ENCODE measurements at places on chromosomes 1 and 21.
A peak's percentile ranks its signal among the peaks of the same experiment; 100 is the strongest.

DNA sequence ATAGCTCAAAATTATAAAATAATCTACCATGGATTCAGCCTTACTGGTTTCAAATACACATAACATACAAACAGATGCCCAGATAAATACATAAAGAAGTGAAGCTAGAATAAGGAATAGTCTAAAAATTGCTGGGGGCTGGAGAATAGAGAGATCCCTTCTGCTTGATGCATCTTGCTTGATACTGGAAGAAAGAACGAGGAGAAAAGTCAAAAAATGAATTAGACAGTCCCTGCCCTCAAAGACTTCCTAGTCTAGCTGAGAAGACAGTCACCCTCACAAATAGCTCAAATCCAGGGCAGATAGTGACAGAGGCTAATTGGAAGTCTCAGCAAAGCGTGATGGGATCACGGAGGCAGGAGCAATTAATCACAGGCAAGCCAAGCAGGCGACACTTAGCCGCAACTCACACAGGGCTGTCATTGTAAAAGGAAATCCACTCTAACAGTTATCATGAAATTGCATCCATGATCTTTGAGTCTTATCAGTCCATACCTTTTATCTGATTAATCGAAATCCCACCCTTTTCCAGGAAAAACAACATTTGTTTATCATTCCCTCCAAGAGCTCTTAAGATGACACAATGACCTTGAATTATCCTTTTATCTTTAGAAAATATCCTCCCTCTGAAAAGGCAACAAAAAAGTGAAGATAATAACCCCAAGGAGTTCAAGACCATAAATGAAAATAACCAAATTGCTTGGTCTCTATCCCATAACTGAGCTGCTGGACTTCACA lies 59.7 kb upstream of the TIAM1 start:
- DNase-seq, result no peak

DNA sequence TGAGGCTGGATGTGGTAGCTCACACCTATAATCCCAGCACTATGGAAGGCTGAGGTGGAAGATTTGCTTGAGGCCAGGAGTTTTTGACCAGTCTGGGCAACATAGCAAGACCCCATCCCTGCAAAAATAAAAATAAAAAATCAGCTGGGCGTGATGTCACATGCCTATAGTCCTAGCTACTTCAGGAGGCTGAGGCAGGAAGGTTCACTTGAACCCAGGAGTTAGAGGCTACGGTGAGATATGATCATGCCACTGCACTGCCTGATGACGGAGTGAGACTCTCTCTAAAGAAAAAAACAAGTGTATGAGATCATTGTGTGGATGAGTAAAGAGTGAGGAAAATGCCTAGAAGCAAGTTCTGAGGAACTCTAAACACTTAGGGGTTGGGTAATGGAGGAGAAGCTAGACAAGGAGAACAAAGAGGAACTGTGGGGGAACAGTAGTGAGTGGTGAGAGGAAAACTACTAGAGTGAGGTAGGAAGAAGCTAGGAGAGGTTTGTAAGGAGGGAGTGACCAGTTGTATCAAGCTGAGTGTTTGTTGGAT lies 17.0 kb downstream of the CLIC4 start:
- no peak for DNase-seq

DNA sequence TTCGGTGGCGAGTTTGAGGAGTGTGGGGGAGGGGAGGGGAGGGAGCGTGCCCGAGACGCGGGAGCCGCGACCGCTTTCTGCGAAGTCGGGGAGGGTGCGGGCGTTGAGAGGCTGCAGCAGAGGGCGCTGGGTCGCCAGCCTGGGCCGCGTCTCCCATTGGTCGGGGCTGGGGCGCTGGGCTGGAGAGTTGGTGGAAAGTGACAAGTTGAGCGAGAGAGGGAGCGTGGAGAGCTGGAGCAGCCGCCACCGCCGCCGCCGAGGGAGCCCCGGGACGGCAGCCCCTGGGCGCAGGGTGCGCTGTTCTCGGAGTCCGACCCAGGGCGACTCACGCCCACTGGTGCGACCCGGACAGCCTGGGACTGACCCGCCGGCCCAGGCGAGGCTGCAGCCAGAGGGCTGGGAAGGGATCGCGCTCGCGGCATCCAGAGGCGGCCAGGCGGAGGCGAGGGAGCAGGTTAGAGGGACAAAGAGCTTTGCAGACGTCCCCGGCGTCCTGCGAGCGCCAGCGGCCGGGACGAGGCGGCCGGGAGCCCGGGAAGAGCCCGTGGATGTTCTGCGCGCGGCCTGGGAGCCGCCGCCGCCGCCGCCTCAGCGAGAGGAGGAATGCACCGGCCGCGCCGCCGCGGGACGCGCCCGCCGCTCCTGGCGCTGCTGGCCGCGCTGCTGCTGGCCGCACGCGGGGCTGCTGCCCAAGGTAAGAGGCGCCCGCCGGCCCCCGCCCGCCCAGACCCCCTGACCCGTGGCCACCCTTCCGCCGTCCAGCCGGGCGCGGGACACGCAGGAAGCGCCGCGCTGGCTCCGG lies at the start of gene ROR1:
TSS of gene ROR1 (plus strand) at position 203 of the 802 bp plus-strand sequence.
- DNase-seq, result peak; percentile 34

- no peak for DNase-seq
These were observed 7.2 kb downstream of the C1orf35 start for GRCh38 chr1:228095938-228096337.

DNA sequence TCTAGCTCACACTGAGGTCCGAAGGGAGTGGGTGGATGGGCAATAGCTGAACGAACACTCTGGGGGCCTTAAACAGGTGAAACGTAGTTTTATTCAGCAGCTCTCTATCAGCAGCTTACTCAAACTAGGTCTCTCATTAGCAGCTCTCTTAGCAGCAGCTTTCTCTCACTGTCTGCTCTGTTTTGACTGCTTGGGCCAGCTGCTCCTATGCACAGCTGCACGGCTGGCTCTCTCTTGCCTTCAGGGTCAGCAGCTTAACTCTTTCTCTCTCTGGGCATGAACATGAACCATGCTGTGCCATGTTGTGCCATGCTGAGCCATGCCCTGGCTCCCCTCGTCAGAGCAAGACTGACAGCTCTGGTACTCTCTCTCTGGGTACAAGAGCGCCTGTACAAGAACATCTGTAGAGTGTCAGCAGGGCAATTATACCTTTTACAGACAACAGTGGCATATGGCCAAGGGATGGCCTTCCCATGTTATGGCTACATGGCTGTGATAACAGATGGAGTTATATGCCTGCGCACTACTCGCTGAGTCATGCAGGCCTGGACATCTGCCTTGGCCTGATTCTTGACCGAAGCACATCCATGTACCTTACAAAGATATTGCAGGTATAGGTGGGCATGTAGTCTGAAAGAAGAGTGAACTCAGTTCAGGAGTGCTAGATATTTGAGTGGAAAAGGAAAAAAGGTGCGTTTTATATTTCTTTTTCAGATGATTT lies 152.4 kb downstream of the LEPR start:
- DNase-seq, result no peak

DNA sequence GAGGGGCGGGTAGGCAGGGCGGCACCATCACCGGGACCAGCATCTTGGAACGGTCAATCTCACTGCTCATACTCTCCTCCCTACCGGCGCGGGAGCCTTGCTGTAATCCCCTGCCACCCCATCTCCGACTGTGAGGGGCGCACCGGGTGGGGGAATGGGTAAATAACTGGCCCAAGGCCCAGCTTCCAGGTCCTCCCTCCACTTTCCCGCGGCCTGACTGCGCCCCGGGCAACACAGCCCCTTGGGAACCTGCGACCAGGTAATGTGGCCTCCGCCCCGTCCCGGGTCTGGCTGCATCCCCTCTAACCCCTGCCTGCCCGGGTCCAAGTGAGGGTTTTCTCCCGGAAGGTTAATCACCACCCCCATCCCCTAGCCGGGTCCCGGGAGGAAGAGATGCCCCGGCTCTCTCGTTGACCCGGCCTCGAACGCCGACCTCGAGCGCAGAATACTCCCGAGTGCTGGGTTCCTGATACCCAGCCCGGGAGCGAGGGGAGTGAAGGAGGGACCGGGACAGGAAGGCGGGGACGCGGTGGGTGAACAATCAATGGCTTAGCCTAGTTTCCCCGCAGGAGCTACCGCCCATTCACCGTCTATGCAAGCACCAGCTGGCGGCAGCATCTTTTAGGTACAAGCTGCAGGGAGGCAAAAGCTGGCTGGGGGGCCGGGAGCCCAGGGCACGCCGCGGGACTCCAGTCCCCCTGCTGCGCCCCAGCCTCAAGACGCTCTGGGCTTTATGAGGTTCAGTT lies 5.9 kb upstream of the LHX9 start:
- DNase-seq, result peak; percentile 20

DNA sequence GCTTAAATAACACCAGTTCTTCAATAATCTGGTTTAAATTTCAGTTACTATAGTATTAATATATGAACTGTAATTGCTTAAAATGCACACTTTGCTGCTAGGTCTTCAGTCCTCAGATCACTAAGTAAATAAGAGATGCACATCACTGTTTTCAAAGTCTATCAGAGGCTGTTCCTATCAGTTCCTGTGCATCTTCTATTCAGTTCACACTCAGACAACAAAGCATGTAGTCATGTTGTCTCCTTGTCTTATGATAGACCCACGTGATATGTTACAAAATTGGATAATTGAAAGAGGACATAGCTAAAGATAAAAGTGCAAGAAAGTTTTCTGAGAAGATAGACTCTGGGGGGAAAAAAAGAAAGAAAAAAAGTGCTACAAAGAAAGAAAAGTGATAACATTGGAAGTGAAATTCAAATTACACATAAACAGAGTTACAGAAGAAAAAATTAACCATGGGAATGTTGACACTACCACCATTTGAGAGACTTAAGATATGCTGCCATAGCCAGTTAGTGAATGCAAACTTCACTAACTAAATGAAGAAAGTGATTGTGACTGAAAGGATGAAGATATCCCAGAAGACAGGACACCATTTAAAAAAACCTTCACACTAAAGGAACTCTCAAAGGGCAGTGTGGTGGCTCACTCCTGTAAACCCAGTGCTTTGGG lies 33.9 kb upstream of the TSNAX start:
- DNase-seq, result no peak

DNA sequence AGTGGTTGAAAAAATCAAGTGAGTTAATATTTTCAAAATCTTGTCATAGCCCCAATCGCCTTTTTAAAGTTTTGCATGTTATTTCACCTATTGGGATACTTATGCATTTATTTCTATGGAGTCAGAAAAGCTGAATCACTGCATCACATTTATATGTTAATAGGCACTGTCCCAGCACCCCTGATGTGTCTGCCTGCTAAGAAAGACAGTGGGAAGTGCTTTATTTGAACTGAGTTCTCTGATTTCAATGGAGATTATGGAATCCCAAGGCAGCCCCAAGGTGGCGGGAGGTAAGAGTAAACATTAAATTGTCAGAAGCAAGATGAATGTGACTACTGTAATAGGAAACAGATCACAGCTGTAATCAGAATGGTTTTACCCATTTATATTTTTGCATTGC lies 2225.7 kb downstream of the NCAM2 start:
- DNase-seq, result no peak

DNA sequence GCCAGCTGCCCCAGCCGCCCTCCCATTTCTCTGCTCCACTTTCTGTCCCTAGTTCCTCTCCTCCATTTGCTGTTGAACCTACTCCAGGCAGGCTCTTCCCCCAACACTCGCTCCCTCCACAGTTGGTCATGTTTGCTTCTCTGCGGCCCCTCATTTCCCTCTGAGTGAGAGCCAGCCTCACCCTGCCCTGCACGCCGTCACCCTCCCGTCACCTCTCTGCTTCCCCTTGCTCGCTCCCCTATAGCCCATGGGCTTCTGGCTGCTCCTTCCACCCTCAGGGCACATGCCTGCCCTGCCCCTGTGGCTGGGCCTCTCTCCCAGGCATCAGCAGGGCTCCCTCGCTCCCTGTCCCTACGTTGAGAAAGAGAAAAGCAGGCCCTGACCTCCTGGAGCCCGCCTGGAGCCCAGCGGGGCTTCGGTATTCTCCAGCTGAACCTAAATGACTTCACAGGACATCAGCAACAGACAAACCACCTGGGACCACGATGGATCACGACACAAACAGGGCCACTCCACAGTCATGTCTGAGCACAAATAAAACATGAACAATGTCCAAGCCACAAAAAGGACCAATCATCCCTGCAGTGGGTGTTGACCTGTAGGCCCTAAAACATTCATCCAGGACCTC lies 13.3 kb upstream of the THEMIS2 start:
- no peak for DNase-seq

- DNase-seq, result no peak
These were observed 74.0 kb upstream of the CTTNBP2NL start for GRCh38 chr1:112322018-112322417.

DNA sequence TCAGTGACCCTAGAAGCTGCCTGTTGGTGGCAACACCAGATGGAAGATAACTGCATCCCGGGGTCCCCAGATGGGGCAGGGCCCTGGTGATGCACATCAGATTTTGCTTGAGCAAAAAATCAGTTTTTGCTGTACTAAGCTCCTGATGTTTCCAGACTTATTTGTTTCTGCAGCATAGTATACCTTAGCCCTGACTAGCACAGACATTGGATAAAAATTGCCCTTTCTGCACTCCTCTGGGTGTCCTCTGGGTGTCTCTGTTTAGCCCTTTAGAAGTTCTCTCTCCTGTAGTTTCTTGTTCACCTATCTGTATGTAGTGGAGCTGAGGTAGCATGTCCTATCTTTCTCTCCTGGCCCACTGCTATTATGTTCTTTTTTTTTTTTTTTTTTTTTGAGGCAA lies 30.3 kb upstream of the PLA2G2C start:
- DNase-seq, result no peak

DNA sequence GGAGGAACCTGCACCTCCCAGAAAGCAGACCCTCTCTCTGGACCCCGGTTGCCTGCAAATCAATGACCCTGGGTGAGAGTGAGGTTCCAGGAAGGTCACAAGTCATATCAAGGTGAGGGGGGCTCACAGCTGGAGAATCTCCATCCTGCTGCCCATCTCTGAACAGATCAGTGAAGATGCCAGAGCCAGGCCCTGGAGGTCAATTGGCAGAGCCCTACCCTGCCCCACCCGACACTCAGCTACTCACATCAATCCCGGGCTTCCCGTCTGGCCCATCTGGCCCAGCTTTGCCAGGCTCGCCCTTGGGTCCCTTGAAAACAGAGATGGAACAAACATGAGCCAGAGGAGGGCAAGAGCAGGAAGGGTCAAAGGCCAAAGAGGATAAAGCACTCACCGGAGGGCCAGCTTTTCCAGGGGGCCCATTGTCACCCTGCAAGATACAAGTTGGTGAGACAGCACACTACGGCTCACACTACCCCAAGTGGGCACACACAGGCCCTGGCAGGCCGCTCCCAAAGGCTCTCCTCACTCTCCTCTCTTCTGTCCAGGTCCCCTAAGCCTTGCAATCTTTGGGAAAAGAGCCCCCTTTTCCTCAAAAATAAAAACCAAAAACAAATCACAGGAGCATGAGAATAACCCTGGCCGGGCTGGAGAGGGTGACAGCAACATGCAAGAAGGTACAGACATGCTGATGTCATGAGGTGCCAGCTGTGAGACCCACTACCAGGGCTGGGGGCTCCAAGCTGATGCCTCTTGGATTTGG lies 2.9 kb downstream of the COL9A2 start:
- DNase-seq, result no peak

DNA sequence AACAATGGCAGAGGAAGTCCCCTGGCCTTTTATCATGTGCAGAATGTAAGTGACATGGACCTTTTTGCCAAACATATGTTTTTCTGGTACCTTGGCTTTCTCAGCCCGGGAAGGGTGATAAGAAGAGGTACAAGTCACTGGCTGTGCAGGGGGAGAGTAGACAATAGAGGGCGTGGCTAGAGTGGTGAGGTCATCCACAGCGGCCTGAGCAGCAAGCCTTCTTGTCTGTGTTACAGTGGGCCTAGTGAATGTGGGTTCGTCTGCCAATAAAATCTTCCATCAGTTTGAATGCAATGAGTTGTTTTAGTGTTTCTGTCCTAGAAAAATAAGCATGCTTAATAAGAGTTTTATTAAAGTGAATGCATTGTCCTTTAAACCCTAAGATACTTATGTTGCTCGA lies 59.0 kb upstream of the PGD start:
- DNase-seq, result no peak

GRCh38 chr1:65156910-65157545 lies 9.0 kb downstream of the AK4 start:
- no peak for DNase-seq

GRCh38 chr1:169138866-169139670 lies 32.6 kb downstream of the ATP1B1 start:
- no peak for DNase-seq

Measured in activated naive CD4-positive, alpha-beta T cell treated with Interleukin-2 at 50 U/mL for 16 hours (primary cell).